T47D (cell line): ENCODE measurements at places on chromosomes 11 and 22.

GRCh38 chr11:96230686-96231085 lies 112.3 kb downstream of the MAML2 start:
- DNase-seq: no peak

- DNase-seq: no peak
Observed at GRCh38 chr22:50507421-50507990, at the start of gene LMF2. Gene LMF2, minus strand, starts transcription at chr22:50507702. Its CDS starts 27 bp downstream, at chr22:50507675.

- no peak for DNase-seq
Observed at GRCh38 chr11:9386086-9386485, 1.6 kb downstream of the IPO7 start.

- no peak for DNase-seq
Observed at GRCh38 chr22:17043521-17043920, 35.5 kb upstream of the GAB4 start.

- DNase-seq: no peak
Observed at GRCh38 chr11:112778091-112778876, 182.9 kb upstream of the NCAM1 start.

DNA sequence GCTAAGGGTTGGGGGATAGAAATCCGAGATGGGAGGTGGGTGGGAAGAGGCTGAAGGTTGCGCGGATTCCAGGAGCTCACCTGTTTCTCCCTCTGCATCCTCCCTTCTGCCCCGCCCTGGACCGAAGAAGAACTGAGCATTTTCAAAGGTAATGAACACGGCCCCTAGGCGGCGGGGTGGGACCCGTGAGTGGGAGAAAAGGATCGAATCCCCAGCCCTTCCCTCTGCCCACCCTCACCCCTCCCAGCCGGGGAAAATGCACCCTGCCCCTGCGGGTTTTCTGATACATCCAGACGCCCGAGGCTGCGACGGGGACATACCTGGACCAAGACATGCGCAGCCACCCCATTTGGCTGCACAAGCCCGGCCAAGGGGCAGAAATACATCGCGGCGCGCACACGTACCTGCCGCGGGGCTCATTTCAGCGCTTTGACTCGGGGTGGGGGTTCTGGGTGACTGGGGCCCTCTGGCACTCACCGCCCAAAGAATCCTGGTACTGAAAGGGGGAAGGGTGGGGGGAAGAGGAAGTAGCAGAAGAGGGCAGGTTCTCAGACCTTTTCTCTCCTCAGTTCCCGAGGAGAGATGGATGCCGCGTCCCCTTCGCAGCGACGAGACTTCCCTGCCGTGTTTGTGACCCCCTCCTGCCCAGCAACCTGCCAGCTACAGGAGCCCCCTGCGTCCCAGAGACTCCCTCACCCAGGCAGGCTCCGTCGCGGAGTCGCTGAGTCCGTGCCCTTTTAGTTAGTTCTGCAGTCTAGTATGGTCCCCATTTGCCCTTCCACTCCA lies 6.0 kb downstream of the VSIG2 start:
- DNase-seq: no peak

- DNase-seq: no peak
Observed at GRCh38 chr11:117415358-117415896, 87.8 kb downstream of the CEP164 start.

DNA sequence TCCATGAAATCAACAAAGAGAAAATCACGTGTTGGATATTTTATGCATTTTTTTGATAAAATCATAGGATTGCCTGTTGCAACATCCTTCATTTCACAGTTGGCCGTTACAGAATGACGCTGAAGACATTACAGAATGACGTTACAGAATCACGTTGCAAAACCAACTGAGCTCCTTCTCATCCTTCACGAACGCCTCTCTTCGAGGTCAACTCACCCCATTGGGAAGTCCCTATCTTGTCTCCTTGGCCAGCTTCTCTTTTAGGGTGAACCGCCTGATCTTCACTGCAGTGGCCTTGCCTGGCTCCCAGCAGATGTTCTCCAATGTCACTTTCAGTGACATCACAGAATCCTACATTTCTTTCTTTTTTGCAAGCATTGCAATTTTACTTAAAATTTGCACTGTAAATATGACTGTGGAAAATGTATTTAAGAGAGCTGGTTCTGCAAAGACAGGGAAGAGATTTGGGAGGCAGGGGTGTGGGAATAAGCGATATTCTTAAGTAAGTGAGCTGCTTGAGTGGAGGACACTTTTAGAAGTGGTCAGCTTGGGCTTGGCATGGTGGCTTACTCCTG lies 5.1 kb downstream of the KRTAP5-7 start:
- DNase-seq: no peak

GRCh38 chr11:2342981-2343380 lies 34.1 kb upstream of the CD81 start:
- DNase-seq: no peak
